ENCODE measurements at places on chromosomes 7 and 10.
A peak's percentile ranks its signal among the peaks of the same experiment; 100 is the strongest.

DNA sequence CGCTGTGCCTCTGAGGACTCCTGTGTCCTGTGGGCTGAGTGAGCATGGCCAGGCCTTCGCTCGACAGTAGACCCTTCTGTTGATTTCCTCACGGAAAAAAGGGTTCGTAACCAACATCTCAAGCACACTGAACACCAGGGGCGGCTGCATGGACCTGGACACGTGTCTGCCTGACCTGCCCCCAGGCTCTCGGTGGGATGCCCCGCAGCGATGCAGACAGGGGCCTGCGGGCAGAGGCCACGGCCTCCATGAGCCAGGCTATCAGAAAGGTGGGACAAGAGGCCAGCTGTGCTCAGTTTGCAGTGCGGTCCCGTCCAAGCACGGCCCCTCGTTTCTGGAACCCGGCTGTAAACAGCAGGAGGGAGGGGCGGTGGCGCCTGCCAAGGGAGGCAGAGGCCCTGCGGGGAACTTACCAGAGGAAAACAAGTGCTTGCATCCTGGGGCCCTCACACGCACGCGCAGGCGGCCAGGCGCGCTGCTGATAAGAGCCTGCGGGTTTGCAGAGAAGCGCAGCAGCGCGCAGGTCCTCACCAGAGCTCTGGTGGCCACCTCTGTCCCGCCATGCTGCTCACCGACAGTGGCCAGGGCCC, 10.6 kb downstream of the GPR146 start:
- DNase-seq = peak; percentile 61

DNA sequence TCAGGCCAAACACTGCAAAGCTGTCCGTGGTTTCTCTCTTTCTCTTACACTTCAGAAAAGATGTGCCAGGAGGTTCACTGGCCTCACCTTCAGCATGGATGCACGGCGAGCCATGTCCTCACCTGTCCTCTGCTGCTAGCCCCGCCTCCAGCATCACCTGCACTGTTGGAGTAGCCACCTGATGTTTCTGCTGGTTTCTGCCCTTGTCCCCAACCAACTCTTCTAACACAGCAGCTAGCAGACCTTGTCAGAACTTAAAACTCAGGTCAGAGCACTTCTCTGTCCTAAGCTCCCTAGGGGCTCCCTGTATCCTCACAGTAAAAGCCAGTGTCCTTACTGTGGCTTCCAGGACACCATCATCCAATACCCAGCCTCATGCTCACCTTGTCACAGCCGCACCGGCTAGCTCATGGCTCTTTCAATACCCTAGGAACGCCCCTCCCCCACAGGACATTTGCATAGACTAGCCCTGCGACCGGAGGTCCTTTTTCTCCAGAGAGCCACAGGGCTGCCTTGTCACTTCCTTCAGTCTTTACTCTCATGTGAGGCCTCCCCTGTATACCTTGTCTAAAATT, 15.2 kb downstream of the PALD1 start:
- DNase-seq = no peak

DNA sequence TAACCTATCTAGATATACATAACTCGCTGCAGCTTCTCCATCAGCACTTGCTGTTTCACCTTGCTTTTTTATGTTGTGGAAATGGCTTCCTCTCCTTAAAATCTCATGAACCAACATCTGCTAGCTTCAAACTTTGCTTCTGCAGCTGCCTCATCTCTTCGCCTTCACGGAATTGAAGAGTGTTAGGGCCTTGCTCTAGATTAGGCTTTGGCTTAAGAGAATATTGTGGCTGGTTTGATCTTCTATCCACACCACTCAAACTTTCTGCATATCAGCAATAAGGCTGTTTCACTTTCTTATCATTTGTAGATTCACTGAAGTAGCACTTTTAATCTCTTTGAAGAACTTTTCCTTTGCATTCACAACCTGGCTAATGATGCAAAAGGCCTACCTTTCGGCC, 49.2 kb upstream of the AGR3 start:
- no peak for DNase-seq

DNA sequence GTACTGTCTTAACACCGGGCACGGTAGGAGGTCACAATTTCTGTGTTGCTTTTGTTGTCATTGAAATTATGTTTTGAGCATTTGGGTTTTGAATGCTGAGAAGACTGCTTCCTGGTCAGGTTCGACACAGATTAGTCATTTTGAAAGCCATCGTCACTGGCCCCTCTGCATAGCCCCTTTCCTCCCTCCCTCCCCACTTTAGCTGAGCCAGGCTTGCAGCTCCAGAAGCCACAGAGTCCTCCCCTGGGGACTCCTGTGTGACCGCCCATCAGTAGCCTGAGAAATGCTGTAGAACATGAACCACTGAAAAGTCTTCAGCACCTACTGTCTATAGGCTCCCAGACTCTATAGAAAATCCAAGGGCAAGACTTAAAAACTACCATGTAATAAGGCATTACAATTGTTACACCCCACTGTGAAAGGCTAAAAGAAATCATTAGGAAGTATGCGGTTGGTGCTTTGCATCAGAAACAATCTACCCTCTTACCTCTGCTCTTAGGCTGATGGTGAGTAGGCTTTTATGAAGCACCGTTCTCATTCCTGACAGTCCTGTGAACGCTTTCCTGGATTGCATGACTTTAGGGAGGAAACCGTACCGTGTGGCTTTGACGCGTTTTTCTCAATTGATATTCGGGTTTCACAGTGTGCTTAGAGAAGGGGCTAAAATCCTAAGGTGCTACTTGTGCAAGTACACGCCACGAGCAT, 24.8 kb downstream of the JCAD start:
- no peak for DNase-seq

- peak; percentile 69 for DNase-seq
Observed at GRCh38 chr7:105673367-105674084, 92.2 kb upstream of the EFCAB10 start.

DNA sequence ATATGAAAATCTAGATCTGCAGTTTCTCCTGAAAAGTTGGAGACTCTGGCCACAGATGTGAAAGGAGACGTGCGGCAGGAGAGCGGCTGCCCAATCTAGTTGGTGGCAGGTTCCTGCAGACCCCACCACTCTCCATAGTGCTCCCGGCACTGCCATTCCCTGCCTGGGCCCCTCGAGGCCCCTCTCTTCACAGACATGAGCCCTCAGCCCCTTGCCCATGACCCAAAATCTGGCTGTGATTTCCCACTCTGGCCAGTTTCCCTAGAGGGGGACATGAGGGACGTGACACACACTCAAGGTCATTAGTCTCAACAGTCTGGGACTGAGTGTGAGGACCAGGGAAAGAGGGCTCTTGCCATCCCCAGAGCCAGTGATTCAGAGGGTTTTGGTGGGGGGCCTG, 138.7 kb downstream of the PTPN20 start:
- no peak for DNase-seq

- no peak for DNase-seq
Observed at GRCh38 chr10:131804551-131805295, 96.1 kb upstream of the PPP2R2D start.

GRCh38 chr10:58517081-58517480, 4.4 kb downstream of the BICC1 start:
- DNase-seq = no peak

All from NCI-H1694 treated with DMSO at 0.1 percent for 48 hours (cell line).